Kidney glomerular epithelial cell (primary cell): ENCODE measurements at places on chromosomes 12 and 14.

- no peak for DNase-seq
Measured at GRCh38 chr14:86973177-86973576, 1019.8 kb downstream of the GALC start.

- DNase-seq: no peak
Measured at GRCh38 chr12:400828-401227, 616 bp upstream of the CCDC77 start.

DNA sequence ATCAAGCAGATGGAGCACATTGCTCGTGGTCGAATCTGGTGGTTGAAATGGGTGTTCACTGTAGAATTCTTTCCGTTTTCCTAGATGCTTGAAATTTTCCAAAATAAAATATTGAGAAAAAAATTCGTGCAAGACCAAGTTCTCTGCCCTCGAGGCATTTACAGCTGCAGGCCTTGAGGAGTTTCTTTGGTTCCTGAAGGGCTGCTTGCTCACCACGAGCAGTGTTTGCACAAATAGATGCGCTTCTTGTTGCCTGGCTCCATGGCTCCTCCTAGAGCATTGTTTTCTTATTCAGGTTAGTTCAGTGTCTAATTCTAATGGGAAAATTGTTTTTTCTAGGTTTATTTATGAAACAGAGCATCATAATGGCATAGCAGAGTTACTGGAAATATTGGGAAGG is 74.5 kb upstream of the DYNC1H1 start:
- no peak for DNase-seq

GRCh38 chr12:93827669-93828068 is 150.5 kb downstream of the CRADD start:
- no peak for DNase-seq

DNA sequence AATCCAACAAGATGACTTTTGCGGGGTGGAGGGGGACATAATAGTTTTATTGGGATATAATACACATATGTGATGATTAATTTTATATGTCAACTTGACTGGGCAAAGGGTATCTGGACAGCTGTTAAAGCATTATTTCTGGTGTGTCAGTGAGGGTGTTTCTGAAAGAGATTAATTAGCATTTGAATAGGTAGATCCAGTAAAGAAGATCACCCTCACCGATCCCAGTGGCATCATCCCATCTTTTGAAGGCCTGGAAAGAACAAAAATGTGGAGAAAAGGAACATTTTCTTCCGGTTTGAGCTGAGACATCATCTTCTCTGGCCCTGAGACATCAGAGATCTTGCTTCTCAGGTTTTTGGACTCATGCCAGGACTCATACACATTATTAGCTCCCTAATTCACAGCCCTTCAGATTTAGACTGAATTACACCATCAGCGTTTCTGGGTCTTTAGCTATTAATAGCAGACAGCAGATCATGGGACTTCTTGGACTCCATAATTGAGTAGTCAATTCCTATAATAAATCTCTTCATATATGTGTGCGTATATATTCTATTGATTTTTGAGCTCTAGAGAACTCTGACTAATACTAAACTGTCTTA is 283.6 kb downstream of the PCNX1 start:
- DNase-seq: no peak

- no peak for DNase-seq
Measured at GRCh38 chr12:118773956-118774723, 207.2 kb upstream of the SRRM4 start.
